Glomerular endothelial cell (primary cell): ENCODE measurements at places on chromosomes 5 and 9. TPM values are rescaled to one million over a fixed set of nuclear protein-coding genes. Genes with fewer than 3 reads are reported as not detected.

The AIF1L gene
- 3.1 and 6.4 TPM in 2 replicates for total RNA-seq

The GZMA gene
- not detected in 2 replicates for total RNA-seq

The LRRC70 gene
- 27.5 and 29.4 TPM in 2 replicates for total RNA-seq

The GPRIN1 gene
- total RNA-seq: 12.3 and 13.1 TPM in 2 replicates

The NIPAL4 gene
- total RNA-seq: 0.44 and 0.64 TPM in 2 replicates

DNA sequence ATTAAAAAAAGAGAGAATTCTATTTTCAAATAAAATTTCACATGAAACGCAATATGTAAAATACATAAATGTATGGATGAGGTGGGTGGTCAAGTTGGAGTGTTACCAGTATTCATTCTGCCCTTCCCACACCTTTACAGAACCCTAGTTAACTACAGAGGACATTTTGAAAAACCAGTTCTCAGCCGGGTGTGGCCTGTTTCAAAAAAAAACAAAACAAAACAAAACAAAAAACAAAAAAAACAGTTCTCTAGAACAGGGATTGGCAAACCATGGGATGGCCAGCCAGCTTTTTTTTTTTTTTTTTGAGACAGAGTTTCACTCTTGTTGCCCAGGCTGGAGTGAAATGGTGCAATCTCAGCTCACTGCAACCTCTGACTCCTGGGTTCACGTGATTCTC, 28.4 kb upstream of the HK3 start:
- DNase-seq: no peak

DNA sequence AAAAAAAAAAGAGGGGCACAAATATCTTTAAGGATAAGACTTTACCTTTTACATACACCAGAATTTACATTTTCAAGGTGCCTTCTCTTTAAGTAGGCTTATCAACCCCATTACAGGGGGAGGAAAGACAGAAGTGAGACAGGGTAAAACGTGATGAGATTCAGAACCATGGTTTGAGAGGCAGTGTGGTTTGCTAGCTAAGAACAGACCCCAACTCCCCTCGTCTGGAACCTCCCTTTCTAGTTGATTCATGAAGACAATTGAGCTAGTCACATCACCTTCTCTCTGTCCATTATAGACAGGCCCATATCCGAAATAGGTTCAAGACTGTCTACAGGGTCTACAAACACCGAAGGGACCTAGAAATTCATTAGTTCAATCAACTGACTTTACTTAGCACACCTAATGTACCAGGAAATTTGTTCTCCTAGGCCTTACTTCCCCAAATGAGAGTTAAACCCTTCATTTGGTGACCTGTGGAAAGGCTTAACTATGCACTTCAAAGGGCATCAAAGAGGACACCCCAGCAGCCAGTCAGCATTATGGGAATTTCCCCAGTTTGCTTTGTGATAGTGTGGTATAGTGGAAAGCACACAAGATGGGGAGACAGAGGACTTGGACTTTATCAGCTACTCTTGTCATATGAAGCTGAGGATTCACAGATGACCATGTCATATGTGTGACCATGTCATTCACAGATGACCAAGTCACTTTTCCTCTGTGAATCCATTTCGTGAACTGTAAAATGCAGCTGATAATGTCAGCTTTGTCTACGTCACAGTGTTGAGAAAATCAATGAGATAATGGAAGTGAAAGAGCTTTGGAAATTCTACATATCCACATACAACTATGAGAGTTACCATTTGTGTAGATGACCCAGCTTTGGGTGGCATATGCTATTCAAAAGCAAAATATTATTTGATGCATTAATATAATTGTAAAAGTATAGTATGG, 40.2 kb upstream of the CYFIP2 start:
- no peak for DNase-seq

DNA sequence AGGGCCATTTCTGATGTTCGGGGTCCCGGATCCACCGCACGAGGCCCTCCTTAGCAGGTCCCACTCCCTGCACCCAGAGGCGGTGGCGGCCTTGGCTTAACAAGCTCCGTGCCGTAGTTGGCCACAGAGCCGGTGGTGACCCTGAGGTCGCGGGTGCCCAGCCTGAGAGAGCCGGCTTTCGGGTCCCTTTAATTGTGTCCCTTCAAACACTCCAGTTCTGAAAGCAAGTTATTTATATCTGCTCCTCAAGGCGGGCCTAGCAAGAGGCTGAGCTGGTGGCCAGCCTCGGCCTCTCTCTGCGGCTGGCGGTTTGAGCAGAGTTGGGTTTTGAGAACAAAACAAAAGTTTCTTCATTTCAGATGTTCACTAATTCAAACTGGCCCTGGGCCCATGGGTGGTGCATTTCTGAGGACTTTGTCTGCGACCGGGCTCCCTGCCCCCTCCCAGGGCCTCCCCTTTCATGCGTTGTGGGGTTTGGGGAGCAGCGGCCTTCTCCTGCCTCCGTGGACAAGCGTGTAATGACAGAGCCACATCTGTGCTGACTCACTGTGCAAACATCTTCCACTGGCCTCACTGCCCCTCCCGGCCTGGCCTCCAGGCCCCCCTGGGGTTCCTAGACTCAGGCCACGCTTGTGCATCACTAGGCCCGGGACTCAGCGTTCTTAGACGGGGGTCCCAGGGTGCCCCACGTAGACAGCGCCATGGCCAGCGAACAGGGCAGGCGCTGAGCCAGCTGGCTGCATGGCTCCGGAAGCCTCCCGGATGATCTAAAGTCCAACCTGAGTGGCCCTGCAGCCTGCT, 49.4 kb upstream of the COL5A1 start:
- no peak for DNase-seq

DNA sequence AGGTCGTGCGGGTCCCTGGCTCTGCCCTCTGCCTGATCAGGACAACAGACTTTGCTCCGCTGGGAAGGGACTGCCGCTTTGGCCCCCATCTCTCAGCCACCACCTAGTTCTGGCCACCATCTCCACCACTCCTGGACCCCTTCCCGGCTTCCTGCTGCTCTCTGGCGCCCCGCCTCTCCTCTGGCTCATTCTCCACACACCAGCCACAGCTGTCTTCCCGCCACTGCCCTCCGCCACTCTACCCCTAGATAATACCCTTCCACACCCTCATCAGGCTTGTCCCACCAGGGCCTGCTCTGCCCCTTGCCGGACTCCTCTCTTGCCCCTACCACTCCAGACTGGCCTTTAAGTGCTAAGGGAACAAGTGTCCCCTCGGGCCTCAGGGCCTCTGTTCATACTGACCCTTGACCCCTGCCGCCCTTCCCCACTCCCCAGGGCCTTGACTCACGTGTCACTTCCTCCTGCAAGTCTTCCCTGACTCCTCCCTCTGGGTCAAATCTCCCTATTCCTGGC, 3.0 kb upstream of the CDX1 start:
- DNase-seq: no peak

- DNase-seq: no peak
These were observed 477.3 kb downstream of the ISL1 start for GRCh38 chr5:51860532-51861018.

- no peak for DNase-seq
These were observed 58.1 kb upstream of the FCN2 start for GRCh38 chr9:134822541-134822940.

- DNase-seq: no peak
These were observed 344.3 kb downstream of the RAB3C start for GRCh38 chr5:58927181-58927580.

- DNase-seq: no peak
These were observed 50.7 kb upstream of the CHSY3 start for GRCh38 chr5:129853588-129853987.
